ENCODE measurements at places on chromosomes 16 and 17. TPM values are rescaled to one million over a fixed set of nuclear protein-coding genes. Genes with fewer than 3 reads are reported as not detected.

DNA sequence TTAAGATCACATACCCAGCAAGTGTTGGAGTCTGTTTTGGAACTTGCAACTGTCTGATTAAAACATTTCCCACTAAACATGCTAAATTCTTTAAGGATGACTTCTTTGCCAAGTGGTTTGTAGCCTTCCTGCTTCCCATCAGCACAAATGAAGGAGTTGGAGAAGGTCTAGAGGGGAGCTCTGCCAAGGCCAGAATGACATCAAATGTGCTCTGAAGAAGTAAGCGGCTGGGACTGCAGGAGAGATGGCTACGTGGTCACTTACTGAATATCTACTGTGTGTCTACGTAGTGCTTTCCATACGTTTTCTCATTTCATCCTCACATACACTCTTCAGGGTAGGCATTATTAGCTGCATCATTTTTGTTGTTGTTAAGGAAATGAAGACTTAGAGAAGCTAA, 135.7 kb upstream of the NLRP1 start:
- DNase-seq, result no peak

DNA sequence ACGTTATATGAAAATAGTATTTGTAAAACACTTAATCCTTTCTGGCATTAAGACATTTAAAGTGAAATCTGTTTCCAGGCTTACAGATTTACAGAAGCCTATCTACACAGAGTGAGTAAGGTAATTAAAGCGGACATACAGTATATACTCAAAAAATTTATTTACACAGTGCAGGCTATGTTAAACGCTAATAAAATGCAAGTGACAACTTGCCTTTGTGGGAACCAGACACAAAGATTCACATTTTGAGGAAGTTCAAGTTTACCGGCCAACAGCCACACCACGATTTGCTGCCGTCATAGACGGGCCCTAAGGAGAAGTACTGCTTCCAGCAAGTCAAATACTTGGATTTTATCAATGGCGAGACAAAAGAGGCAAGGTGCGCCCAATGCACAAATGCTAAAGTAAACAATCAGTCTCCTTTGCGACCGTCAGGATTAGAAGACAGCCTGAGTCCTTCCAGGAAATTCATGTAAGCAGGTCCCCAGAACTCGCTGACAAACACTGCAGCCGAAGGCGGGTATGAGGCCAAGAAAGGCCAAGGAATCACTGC, 801 bp downstream of the VPS35 start:
- DNase-seq, result no peak

Gene C17orf50
- polyA plus RNA-seq, result not detected

Gene PHOSPHO1
- 1.5 TPM for polyA plus RNA-seq

Gene SNX20
- polyA plus RNA-seq, result 0.81 TPM

- DNase-seq, result no peak
Observed at GRCh38 chr16:10016752-10017151, 165.5 kb downstream of the GRIN2A start.

DNA sequence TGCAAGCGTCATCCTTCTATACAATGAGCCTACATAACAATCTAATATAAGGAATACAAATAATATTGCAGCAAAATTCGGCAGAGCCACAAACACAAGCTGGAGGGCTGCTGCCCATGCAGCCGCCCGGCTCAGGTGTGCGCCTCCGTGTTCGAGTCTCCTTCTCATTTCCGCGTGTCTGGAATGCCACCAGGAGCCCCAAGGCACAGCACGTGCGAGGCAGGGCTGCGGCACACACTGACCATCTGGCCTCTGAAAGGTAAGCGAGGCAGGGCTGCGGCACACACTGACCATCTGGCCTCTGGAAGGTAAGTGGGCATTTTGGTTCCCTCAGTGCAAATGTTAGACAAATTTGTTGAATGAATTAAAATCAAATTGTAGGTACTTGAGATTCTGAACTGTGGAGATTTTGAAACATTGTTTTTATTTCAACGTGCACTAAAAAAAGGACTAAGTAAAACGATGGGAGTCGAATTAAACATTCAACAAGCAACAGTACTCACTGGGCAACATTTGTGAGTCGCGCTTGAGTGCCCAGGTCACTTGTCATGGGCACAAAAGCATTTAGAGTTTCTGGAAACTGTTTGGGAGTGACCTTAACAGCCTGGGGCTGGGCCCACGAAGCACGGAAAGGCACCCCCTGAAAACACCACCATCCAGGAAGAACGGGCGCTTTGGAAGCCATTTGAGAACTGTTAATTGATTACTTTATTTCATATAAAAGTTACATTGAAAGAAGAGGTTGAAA, 37.4 kb downstream of the ZDHHC7 start:
- no peak for DNase-seq

DNA sequence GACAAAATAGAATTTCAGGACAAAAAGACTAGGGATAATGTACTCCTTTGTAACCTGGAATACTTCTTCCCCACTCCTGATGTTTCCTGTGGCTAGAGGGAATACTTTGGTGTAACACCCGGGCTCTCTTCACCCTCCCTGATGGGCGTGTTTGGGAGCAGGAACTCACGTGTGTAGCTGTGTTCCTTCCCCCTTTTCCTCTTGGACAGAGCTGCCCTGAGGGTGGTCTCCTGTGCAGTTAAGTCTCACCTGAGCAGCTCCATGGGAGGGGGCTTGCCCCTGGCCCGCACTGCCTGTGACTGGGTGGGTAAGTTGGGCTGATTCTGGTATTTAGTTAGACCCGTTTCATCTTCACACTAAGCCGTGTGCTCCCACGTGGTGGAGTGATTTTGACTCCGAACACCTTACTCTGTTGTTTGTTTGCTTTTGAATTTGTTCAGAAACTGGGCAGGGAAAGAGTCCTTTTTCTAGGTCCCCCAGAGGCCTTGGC, 87.9 kb downstream of the OR1D5 start:
- DNase-seq, result no peak

Data from left renal pelvis (tissue), 4 donors.